ENCODE measurements at places on chromosomes 12 and 14.

DNA sequence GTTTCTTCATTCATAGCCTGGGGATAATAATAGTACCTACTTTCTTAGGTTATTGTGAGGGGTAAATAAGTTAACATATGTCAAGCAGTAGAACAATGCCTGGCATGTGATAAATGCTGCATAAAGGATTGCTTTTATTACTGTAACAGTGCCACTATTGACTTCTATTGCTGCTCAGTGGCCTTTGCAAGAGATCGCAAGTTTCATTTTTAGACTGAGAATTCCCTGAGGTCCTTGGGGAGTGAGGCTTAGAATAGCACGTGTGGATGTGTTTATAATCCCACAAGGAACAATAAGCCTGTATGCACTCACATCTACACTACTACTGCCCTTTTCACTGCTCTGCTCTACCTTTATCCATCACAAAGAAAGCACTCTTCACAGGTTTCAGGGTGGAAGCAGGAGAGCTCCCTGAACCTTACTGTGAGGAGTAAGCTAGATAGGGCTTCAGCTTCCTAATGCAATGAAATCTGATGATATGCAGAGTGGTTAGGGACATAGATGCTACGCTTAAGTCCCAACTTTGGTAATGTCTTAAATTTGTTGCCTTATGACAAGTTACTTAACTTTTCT is 302.6 kb downstream of the SNAPC1 start:
- no peak for DNase-seq

DNA sequence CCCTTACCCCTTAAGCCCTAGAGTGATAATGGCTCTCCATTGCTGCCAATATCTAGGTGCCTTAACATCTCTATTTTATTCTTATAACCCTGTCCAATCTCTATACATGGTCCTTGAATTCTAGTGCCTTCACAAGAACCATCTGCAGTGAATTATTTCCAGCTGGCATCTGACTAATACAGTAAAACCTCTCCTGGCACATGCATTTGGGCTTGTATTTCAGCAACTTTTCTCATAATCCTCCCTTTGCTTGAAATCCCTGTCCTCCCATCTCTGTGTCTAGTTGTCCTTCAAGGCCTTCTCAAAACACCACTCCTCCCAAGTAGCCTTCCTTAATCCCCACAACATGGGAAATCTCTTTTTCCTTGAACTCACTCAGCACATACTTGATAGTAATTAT is 14.2 kb upstream of the HMGA2 start:
- DNase-seq = peak; percentile 35

GRCh38 chr12:71695782-71696181 is 9.9 kb downstream of the TMEM19 start:
- DNase-seq = no peak

DNA sequence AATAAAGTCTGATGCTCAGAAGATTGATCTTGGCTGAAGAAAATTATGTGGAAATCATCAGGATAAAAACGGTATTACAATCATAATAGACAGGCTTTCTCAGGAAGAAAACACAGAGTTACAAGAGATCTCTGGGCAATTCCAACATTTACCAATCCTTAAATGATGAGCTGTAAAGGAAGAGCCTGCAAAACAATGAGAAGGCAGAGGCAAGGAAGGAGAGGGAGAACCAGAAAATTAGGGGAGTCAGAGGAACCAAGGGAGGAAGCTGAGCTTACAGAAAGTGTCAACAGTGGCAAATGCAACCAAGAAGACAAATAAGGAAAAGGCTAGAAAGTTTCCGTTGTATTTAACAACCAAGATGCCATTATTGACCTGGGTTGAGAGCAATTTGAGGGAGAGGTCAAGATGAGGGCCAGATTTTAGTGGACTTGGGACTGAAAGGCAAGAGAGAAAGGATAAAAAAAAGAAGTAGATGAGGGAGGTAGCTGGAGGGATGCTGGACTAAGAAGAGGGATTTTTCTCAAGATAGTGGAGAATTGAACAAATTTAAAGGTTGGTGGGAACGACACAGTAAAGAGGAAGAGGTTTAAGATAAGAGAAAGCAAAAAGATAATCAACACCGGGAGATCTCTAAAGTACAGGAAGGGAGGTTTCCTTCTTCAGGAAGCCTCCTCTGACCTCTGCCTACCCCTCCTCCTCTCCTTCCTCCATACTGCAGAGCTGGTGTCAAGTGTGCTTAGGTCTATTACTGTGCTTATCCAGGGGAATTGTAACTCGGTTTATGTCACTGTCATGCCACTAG is 116.9 kb downstream of the DUSP6 start:
- DNase-seq = no peak

GRCh38 chr14:31945701-31946100 is 131.4 kb upstream of the ARHGAP5 start:
- DNase-seq = no peak

DNA sequence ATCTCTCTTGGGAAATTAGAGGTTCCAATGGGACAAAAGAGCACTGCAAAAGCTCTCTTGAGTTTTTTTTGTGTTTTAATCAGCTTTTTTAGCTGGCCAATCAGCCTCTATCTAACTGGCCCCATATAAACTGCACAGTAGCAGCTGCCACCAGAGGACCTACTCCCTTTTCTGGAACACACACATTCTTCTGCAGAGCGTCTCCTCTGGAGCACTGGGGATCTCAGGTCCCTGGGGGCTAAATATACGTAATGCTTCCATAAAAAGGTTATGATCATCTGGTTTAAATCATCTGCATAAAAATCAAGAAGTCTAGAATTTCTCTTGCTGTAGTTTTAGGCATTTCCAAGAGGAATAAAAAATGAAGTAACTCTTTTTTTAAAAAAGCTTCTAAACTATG is 32.3 kb downstream of the TSPAN8 start:
- no peak for DNase-seq

DNA sequence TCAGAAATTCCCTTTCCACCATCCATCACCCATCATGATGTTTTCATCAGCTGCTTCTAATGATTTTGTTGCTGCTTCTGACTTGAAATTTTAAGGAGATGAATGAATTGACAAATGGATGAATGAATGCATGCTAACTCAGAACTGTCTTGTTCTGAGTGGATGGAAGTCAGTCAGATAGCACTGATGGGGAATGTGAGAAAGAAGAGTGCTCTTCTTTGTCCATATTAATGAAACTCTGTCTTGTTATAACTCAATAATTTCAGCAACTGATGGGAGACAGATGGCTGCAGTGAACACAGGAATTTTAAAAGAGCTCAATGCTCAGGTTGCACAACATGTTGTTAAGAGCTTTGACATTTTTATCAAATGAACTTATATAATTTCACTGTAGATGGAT is 422.0 kb downstream of the TRHDE start:
- DNase-seq = no peak

Data from GM04504 (cell line).